Fibroblast of lung (primary cell): ENCODE measurements at places on chromosomes 3 and 15. TPM values are rescaled to one million over a fixed set of nuclear protein-coding genes. Genes with fewer than 3 reads are reported as not detected.

The EEFSEC gene
- 2.3 and 2.6 TPM in 2 replicates for total RNA-seq

The STRA6 gene
- 0.17 TPM in 1 of 2 replicates, not detected in the other for total RNA-seq

The TRH gene
- total RNA-seq: not detected in 2 replicates

The ZNF35 gene
- total RNA-seq: 9.8 and 11.2 TPM in 2 replicates

The PARP15 gene
- total RNA-seq: 0.26 and 1.2 TPM in 2 replicates

The CSPG4 gene
- 26.5 and 109 TPM in 2 replicates for total RNA-seq

The TPRG1 gene
- total RNA-seq: 0.99 and 1.8 TPM in 2 replicates

The FSTL1 gene
- 279 and 309 TPM in 2 replicates for total RNA-seq

The GREM1 gene
- 113 and 364 TPM in 2 replicates for total RNA-seq

The AP2M1 gene
- total RNA-seq: 362 and 430 TPM in 2 replicates

The P2RY14 gene
- total RNA-seq: not detected in 2 replicates

The GOLGA6L7 gene
- not detected in 2 replicates for total RNA-seq

The CLDN11 gene
- total RNA-seq: 107 and 131 TPM in 2 replicates

The PARP9 gene
- total RNA-seq: 44.2 and 56.0 TPM in 2 replicates

The ZIC1 gene
- 0.26 TPM in 1 of 2 replicates, not detected in the other for total RNA-seq

The ZCWPW2 gene
- 1.0 and 1.7 TPM in 2 replicates for total RNA-seq

The SLC15A2 gene
- total RNA-seq: 0.26 and 0.33 TPM in 2 replicates

The ANXA2 gene
- total RNA-seq: 1,250 and 2,754 TPM in 2 replicates

The UBAP1L gene
- 0.99 and 1.0 TPM in 2 replicates for total RNA-seq

The GP5 gene
- total RNA-seq: under 0.01 and 0.17 TPM in 2 replicates

The C3orf70 gene
- 0.26 and 0.33 TPM in 2 replicates for total RNA-seq

The MINAR1 gene
- total RNA-seq: 0.26 and 0.33 TPM in 2 replicates

The CCDC39 gene
- total RNA-seq: under 0.01 TPM in 2 replicates

The CATSPER2 gene
- total RNA-seq: 1.0 and 2.3 TPM in 2 replicates

The PDIA3 gene
- 89.1 and 120 TPM in 2 replicates for total RNA-seq

The SOX2 gene
- total RNA-seq: not detected in 2 replicates

The ACAD9 gene
- total RNA-seq: 26.5 and 41.6 TPM in 2 replicates

The CHRFAM7A gene
- 0.26 and 0.66 TPM in 2 replicates for total RNA-seq

The BFSP2 gene
- not detected in 2 replicates for total RNA-seq

The P3H2 gene
- 4.6 and 20.5 TPM in 2 replicates for total RNA-seq

The ERICH6 gene
- total RNA-seq: under 0.01 TPM in 1 of 2 replicates, not detected in the other

The C3orf85 gene
- total RNA-seq: not detected in 2 replicates
